ENCODE measurements at places on chromosomes 16 and 17.

DNA sequence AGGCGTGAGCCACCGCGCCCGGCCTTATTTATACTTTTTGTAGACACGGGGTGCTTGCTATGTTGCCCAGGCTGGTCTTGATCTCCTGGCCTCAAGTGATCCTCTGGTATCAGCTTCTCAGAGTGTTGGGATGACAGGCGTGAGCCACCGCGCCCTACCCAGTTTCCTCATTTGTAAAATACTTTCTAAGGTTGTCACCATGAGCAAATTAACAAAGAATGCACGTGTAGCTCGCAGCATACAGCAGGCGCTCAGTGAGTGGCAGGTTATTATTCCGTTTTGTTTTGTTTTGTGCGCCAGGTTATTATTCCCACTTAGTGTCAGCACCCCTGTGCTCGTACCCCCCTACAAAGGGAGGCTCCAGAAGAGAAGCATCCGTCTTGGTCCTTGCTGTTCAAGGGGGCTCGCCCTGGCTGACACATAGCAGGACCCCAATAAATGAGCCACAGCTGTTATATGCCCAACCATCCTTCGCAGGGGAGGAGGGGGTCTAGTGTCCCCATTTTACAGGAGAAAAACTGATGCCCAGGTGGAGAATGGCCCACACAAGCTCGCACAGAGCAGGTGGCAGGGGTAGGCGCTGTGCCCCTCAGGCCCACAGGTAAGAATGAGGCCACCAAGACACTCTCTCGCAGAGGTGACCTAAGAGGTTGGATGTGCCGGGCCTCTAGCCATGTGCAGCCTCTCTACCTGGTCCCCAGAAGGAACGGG is 686 bp upstream of the MIEF2 start:
- DNase-seq, result no peak

GRCh38 chr16:80460988-80461387 is 79.8 kb upstream of the DYNLRB2 start:
- DNase-seq, result no peak

GRCh38 chr16:19879241-19879792 is 5.3 kb downstream of the GPRC5B start:
- no peak for DNase-seq

DNA sequence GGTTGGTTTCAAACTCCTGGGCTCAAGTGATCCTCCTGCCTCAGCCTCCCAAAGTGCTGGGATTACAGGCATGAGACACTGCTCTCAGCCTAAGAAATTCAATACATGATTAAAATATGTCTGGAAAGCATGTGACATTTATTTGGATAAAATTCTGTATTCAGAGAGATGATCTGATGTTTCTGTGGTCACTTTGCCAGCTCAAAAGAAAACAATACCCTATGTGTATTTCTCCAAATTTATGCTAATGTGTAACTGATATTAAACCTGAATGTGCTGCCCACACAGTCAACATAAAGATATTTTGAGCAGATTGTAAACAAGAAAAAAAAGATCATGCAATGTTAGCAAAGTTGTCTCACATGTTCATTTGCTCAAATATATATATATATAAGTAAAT is 16.7 kb downstream of the C17orf67 start:
- DNase-seq, result no peak

DNA sequence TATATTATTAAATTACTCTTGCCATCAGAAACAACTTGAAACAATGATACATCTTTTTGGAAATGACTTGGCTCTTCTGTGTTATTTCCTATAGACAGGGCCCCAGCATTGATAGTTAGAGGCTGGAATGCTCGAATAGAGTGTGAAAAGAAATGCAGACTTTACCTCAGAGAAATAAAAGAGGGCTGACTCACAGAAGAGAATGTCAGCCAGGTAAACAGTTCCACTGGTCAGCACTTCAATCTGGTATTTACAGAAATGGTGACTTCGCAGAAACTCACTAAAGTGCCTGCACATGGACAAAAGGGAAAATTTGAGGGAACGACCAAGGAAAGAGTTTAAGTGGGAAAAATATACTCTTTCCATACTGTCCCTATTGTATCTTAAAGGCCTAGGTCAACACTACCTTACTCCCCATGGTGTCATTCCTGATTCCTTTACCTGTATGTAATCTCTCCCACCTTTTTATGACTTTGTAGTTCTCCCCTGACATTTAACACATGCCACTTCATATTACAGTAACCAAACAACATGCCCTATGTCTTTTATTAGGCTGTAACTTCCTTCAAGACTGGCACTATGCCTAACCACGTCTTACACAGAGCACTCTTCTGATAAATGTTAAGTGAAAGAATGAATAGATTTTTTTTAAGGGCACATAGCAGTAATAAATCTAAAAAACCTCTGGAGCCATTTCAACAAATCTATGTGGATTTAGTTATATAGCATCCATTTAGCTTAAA is 36.7 kb downstream of the AKAP10 start:
- DNase-seq, result no peak

- DNase-seq, result no peak
These were observed 109.8 kb downstream of the SLC39A11 start for GRCh38 chr17:72982680-72983079.
